ENCODE measurements at places on chromosomes 1 and 21.

DNA sequence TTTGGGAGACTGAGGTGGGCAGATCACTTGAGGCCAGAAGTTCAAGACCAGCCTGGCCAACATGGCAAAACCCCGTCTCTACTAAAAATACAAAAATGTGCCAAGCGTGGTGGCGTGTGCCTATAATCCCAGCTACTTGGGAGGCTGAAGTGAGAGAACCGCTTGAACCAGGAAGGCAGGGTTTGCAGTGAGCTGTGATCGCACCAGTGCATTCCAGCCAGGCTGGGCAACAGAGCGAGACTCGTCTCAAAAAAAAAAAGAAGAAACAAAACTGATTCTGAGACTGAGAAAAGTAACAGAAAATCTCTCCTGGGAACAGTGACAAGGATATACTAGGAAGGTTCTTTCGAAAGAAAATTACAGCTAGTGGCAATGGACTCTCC, 20.9 kb downstream of the USP48 start:
- no peak for DNase-seq

- DNase-seq, result no peak
These were observed 1812.2 kb downstream of the BRINP3 start for GRCh38 chr1:188665477-188665876.

GRCh38 chr1:98575955-98576354, 85.6 kb upstream of the SNX7 start:
- DNase-seq, result no peak

GRCh38 chr1:101150670-101151069, 86.1 kb upstream of the S1PR1 start:
- no peak for DNase-seq

- no peak for DNase-seq
These were observed 21.0 kb downstream of the B3GALT5 start for GRCh38 chr21:39633770-39634181.

DNA sequence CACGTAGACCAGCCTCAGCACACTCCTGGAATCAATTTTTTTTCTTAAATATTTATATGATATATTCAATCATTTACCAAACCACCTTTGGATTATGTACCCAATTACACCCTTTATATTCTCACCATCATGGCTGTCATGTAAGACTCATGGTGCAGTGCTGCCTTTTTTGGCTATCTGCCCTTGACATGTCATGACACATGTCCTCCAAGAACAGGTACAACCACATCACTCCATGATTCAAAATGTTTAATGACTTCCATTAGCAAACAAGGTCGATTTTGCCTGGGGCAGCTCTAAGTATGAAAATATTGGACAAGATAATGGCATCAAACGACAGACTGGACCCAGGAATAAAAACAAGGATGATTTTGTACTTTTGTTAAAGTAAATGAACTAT, 861.1 kb upstream of the ADAMTS5 start:
- DNase-seq, result no peak

GRCh38 chr1:225299624-225300023, 128.2 kb downstream of the LBR start:
- DNase-seq, result no peak

- DNase-seq, result no peak
These were observed 40.6 kb downstream of the KCNA2 start for GRCh38 chr1:110565565-110565964.

DNA sequence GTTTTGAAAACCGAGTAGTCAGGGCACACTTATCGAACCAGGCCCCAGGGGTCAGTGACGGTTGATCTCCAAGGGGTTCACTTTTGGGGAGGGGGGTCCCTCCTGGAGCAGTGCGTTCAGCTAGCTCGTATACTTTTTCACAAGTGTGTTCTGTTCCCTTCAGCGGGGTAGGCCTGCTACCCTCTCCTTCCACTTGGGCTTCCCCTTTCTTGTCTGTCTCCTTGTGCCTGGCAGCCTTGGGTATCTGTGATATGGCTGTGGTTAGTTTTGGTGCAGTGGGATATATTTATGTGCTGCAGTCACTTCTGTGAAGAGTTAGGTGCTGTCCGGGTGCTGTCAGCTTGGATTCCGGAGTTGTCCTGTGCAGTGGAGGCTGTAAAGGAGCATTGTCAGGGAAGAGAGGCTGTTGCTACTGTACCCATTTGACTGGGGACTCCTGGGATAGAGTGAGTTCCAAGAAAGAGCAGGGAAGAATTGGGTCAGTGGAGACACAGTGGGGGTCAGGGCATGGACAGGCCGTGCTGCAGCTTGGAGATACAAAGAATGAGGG, 29.7 kb downstream of the ADARB1 start:
- DNase-seq, result no peak

DNA sequence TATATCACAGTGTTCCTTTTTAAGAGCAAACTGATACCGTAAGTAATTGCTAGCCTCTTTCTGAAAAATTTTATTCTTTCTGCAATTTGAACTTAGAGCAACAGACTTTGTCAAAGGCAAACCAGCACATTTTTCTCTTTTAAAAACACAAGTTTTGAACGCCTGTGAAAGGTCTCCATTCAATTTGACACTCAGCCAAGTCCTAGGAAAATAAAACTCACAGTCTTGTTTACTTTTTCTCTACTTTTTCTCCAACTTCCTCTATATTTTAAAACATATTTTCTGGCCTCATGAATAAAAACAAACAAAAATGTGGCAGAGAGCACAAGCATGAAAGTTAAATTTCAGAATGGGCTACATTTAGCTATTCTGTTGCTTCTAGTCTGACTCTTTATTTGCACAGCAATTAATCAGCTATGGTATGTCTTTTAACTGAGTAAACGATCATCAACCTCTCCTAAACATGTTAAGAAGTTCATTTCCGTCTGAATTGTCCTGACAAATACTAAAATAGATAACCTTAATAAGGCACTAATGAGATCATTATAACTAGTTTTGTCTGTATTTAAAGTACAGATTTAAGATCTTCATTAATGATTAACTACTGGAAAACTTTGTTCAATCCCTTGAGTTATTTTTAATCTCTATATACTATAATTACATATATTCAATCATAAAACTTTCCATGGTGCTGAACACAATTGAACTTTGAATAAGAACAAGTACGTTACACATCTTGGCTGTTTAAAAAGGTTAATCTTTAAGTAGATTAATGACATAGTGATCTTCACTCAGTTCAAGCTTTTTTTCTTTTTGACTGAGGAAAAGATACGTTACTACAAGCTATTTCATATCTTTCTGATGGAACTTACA, 550.6 kb downstream of the PTBP2 start:
- DNase-seq, result no peak

DNA sequence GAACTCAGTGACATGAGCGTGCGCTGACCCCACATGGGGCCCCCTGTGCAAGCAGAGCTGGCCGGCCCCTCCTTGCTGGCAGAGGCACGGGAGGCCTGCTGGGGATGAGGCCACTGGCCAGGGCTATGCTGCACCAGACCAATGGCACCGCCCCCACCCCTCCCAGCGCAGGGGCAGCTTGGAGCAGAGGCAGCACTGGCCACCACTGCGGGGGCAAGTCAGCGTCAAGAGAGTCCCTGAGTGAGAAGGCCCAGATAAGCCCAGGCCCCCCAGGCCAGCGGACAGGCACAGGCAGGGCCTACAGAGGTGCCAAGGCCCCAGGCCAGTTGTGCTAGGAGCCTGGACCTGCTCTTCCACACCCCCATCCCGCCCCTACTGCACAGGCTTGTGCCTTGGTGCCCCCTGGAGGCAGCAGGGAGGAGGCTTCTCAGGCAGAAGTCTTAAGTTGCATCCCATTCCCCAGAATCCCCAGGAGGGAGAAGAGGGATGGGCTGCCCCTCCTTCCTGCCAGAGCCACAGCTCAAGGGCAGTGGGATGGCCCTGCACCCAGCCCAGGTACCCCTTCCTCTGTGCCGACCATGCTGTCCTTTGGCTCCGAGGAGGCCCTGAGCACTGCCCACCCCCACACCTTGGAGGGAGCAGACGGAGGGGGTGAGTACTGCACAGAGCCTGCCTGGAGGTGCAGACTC, 35.8 kb downstream of the EPHX1 start:
- no peak for DNase-seq

DNA sequence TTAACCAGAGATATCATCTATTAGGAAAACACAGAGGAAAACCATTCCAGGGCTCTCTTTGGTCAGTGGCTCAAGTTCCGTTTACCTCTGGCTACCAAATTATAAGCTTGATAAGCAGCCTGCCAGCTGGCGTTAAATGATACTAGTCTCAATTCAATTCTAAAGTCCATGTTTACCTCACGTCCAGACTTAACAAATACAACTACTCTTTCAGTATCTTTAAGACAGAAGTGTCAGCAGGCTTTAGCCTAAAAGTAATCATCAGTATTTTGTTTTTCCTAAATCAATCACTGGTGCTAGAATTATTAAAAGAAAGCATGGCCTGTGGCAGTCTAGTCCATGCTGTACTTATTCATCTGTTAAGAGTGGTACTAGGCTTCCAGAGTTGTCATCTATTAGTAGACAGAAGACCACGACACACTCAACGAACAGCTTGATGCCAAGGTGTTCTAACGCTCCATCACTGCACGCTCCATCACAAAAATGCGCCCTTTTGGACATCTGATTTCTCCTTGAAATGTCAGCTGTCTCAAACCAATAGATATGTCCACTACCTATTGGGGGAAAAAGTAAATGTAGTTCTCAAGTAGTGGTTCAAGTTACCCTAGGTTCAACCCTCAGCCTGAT, 1.5 kb downstream of the IVNS1ABP start:
- DNase-seq, result no peak

- DNase-seq, result no peak
These were observed 17.6 kb downstream of the ZBTB21 start for GRCh38 chr21:41992576-41992975.

DNA sequence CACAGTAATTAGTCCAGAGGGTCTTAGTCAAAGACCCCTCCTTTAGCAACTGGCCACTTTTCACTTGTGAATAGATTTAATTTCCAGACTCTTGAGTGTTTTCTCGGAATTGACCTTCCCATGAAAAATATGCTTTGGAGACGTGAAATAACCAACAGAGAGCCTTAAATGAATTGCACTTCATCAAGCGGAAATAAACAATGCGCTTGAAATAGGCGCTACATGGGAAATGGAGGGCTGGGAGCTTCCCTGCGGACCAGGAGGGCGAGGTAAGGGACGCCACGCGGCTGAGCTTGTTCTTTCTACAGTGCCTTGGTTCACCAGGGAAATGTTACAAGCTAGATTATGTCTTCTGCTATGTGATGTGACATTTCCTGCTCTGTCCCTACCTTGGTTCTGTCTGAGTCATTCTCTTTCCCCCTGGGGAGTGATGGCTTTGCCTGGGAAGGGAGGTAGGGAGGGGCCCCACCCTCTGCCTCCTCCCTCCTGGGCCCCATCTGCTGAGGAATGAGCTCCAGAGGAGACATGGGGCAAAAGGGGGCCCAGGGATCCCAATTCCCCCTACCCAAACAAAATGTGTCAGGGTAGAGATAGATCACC, 619.3 kb downstream of the PTPRU start:
- no peak for DNase-seq

DNA sequence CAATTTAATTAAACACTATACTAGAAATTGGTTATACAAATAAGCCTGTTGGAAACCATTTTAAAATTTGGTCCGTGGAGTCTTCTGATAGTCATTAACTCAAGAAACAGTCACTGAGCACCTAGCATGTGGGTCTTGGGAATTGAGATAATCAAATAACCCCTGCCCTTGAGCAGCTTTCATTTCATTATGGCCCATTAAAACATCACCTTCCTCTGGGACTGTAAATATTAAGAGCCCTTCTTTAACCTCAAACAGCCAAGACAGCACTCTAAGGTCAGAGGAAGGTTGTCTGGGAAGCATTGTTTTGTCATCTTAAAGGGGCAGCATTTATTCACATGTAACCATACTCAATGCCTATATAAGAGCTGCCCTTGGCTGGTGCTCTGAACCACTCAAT, 610.3 kb upstream of the USP24 start:
- DNase-seq, result no peak

DNA sequence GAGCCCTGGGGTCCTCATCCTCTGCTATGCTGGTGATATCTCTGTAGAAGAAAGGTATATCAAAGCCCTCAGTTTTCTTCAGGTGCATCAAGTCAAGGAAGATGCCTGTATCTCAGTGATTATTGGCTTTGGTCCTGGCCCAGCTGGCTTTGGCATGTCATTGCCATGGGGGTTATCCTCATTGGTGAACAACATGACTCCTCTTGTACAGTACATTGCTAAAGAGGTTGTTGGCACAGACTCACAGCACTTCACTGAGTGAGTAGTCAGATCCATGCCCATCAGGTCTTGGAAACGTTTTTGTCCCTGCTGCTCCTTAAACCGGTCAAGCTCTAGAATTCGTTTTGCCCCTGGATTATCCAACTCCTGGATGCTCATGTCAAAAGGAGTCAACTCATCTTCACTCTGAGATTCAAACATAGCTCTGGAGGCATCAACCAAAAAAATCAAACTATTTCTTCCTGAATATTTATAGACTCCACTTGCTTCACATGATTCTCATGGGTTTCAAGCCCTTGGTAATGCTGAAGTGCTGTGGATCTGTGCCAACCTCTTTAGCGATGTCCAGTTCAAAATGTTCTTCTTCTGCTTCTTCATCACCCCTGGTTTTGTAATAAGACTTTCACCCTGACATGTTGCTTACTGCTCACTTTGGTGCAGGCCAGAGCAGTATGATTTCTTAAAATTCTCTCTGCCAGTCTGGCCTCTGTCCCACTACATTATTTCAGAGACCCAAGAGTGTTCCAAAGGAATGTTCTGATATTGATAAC, 43.0 kb upstream of the RAB3GAP2 start:
- no peak for DNase-seq

- DNase-seq, result no peak
These were observed 351.4 kb downstream of the NUF2 start for GRCh38 chr1:163672976-163673758.

GRCh38 chr21:27168084-27168483, 201.2 kb upstream of the ADAMTS5 start:
- DNase-seq, result no peak

GRCh38 chr1:153572569-153573015, 6.9 kb upstream of the S100A2 start:
- no peak for DNase-seq

DNA sequence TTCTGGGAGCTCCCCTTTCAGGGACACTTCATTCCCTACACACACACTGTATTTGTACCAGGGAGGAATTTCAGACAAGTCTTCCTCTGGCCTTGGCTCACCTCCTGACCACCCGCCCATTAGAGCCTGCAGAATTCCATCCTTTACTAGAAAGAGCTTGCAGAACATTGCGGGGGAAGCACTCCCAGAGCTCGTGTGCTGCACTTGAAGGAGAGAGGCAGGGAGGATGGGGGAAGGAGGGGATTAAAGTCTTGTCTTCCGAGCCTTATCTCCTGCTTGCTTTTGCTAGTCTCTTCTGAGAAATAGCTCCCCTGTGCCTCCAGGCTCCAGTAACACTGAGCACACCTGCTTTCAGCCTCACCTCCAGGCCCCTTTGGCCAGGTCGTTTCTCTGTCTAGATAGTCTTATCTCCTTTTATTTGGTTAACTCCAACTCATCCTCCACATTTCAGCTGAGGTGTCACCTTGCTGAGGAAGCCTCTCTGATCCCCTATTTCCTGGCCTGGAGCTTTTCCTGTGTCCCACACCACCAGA, 62.0 kb downstream of the PCNX2 start:
- DNase-seq, result no peak

GRCh38 chr1:226638001-226638601, 89.5 kb downstream of the STUM start:
- DNase-seq, result no peak

- no peak for DNase-seq
These were observed 26.4 kb downstream of the QSOX1 start for GRCh38 chr1:180181048-180181447.

GRCh38 chr1:29646161-29646775, 409.9 kb downstream of the PTPRU start:
- no peak for DNase-seq

All from activated naive CD4-positive, alpha-beta T cell (primary cell).